ENCODE measurements at places on chromosomes 5 and 9.

- DNase-seq = no peak
These were observed 39.8 kb upstream of the NXNL2 start for GRCh38 chr9:88494983-88495721.

GRCh38 chr9:4553951-4554381 lies 63.7 kb downstream of the SLC1A1 start:
- no peak for DNase-seq

DNA sequence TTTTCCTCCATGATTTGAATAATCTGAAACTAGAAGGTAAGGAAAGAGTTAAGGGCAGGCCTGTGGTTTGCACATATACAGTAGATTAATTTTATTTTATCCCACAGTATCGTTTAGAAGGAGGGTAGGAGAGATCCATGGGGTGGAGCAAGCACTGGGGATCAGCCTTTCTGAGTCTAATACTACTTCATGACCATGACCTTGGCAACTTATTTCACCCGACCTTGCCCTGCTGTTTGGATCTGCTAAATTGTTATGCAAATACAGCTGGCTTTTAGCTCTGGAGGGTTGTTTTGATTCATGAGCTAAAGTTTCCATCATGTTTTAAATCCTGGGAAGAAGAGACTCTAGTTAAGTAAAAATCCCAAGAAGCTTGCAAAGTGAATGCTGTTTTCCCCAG lies 864 bp upstream of the GRIN3A start:
- DNase-seq = no peak

DNA sequence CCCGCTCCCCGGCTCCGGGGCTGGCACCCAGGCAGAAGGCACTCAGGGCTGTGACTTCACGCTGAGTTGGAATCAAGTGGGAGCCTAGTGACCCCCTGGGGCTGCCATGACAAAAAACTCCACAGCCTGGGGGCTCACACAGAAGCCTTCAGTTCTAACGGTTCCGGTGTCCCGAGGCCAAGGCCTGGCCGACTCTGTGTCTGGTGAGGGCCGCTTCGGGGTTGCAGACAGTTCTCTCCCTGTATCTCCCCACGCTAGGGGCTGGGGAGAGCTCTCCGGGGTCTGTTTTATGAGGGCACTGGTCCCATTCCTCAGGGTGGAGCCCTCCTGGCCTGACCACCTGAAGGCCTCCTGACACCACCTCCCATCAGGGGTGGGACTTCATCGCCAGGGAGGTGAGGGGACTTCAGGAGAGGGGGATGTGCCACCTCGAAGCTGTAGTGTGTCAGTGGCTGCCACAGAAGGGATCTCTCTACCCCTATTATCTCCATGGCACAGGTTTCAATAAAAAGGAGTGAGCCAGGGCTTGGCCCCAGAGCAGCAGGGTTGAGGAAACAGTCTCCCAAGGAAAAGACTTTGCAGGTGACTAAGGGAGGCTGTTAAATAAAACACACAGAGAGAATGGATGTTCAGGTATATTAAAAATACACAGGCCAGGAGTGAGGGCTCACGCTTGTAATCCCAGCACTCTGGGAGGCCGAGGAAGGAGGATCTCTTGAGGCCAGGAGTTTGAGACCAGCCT lies 1.5 kb upstream of the SLC6A3 start:
- DNase-seq = no peak
